T-helper 17 cell (primary cell): ENCODE measurements at places on chromosomes 7 and 10.
A peak's percentile ranks its signal among the peaks of the same experiment; 100 is the strongest.

DNA sequence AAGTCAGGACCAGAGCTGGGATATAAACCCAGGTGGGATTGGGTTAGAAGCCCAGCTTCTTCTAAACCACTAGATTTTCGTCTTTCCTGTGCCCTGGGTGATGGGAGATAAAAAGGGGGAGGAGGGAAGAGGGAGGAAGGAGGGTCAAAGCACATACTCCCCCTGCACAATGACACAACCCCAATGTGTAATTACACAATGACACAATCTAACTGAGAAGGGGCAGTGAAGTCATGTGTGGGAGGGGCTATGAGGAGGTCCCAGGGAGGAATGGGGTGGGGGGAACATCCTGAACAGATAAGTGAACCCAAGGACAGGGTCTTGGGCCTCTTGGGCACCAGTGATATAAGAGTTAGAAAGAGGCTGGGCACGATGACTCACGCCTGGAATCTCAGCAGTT lies 44.5 kb downstream of the TECTB start:
- H3K4me3 ChIP-seq, result no peak overlapping the region
- H3K36me3 ChIP-seq, result peaks cover 2% of the 10 kb centered on the region
- H3K27ac ChIP-seq, result no peak overlapping the region
- peaks cover 4% of the 10 kb centered on the region for H3K4me1 ChIP-seq
- no peak for DNase-seq

- H3K4me1 ChIP-seq, result peaks cover 29% of the 10 kb centered on the region
- no peaks in the 10 kb centered on the region for H3K27me3 ChIP-seq
- H3K4me3 ChIP-seq, result no peak overlapping the region
- H3K36me3 ChIP-seq, result peaks cover 8% of the 10 kb centered on the region
- DNase-seq, result no peak
Measured at GRCh38 chr7:143391462-143392404, 10.6 kb downstream of the ZYX start.

DNA sequence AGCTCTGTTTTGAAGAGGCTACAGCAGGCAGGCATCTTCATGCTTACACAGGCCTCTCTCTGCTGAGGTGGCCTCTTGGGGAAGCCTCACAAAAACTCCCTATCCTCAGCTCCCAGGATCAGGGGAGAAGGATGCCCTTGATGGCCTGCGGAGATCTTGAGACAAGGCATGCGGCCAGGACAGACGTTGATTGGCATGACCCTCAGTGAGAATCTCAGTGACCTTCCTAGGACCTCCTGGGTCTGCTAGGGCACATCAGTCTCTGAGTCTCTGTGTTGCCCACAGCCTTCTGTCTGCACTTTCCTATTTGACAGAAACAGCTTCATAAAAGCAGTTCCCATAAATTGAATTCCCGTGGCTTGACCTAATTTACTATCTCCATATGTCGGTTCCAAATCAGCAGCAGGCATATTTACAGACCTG lies 1005.8 kb upstream of the C7orf33 start:
- no peaks in the 10 kb centered on the region for H3K4me1 ChIP-seq
- no peak for DNase-seq
- H3K27ac ChIP-seq, result no peak overlapping the region
- no peaks in the 10 kb centered on the region for H3K27me3 ChIP-seq

DNA sequence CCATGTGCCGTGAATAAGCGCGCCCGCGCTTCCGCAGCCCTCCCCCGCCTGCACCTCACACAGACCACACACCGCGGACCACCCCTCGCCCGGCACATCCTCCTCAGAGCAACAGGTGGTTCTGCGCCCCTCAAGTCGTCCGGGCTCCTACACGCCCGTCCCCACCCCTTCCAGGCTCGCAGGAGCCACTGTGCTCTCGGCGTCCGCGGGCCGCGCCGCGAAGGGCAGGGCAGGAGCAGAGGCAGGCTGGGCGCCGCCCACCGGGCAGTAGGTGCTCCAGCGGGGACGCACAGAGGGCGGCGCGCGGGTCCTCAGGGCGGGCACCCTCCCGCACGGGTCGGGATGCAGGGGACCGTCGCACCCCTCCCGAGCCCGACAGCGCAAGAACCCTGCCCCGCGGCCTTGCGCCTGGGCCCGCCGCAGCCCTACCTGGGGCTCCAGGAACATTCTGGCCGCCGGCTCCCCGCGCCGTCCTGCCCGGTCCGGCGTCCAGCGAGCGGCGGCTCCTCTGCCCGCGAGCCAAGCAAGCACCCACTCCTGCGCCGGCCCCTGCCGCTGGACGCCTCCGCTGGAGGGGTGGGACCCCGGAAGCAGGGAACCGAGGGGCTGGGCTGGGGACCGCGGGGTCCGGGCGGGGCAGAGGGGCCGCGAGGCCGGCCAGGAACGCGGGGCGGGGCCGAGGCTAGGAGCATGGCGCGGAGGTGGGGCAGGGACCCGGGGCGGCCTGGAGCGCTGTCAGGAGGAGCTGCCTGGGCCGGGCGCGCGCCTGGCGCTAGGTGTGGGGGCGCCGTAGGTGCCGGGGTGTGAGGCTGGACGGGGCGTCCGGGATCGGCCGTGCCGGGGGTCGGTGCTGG lies 37.4 kb downstream of the RASGEF1A start:
- peaks cover 40% of the 10 kb centered on the region for H3K4me1 ChIP-seq
- no peaks in the 10 kb centered on the region for H3K36me3 ChIP-seq
- H3K27ac ChIP-seq, result peak overlapping the region; percentile 87
- H3K4me3 ChIP-seq, result peak overlapping the region; percentile 93
- peak; percentile 20 for DNase-seq
- H3K27me3 ChIP-seq, result peaks cover 6% of the 10 kb centered on the region

- no peaks in the 10 kb centered on the region for H3K27me3 ChIP-seq
- DNase-seq, result no peak
- no peak overlapping the region for H3K27ac ChIP-seq
- H3K36me3 ChIP-seq, result peaks cover 11% of the 10 kb centered on the region
Measured at GRCh38 chr7:33369888-33370287, 240.5 kb downstream of the BBS9 start.

DNA sequence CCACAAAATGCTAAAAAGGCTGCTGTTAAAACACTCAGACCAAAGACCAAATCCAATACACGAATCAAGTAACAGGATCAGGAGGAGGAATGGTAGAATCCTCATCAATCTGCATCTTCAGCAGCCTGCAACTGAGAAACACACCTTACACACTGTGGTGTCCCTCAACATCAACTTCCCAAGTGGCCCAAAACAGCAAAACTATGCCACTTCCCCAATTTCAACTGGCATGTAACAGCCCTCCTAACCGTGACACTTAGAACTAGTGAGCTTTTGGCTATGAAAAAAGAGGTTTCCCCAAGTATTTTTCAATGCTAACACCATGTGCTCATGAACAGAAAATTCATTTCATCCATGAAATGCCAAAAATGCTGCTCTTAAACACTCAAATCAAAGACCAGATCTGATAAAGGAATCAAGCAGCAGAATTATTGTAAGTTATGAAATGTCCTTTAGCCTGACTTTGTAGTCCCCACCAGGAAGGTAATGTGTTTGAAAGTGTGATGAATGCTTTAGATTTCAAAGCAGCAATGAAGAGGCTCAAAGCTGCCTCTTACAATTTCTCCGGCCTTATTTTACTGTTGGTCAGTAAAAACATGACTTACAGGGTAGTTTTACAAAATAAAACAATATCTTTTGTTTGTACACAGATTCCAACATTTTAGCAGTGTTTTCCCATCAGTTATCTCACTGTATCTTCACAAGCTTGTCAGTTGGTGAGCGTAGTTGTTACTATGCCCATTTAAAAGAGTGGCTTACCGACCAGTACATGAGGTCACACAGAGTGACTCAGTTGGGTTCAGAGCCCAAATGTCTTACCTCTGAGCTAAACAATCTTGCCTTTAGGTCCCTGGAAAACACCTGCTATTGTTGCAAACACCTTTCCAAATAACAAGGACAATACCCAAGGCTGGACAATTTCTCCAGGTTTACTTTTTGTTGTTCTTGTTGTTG lies 65.7 kb upstream of the ASAH2 start:
- no peak overlapping the region for H3K4me3 ChIP-seq
- H3K27ac ChIP-seq, result peak overlapping the region; percentile 41
- no peaks in the 10 kb centered on the region for H3K27me3 ChIP-seq
- DNase-seq, result no peak

DNA sequence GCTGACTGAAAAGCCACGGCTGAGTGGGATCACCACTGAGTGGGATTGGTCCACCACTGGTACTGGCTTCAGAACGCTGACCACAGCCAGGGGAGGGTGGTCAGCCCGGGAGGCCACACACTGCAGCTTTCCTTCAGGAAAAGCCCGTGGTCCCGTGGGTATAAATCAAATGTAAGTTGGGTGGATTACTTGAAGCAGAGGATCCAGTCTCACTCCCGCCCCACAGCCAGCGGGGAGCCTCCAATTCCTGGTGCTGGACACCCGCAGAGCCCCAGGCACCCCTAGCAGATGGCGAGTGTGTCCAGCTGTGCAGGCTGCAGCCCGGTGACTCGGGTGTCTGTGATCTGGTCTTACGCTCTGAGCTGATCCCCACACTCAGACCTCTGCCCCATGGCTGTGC lies 231.1 kb upstream of the ZNF32 start:
- peaks cover 16% of the 10 kb centered on the region for H3K27me3 ChIP-seq
- no peak overlapping the region for H3K4me3 ChIP-seq
- no peak for DNase-seq
- H3K27ac ChIP-seq, result no peak overlapping the region

- H3K27ac ChIP-seq, result no peak overlapping the region
- H3K4me3 ChIP-seq, result no peak overlapping the region
- H3K36me3 ChIP-seq, result no peaks in the 10 kb centered on the region
- H3K4me1 ChIP-seq, result no peaks in the 10 kb centered on the region
- DNase-seq, result no peak
Measured at GRCh38 chr10:107656932-107657331, 492.4 kb upstream of the SORCS1 start.

DNA sequence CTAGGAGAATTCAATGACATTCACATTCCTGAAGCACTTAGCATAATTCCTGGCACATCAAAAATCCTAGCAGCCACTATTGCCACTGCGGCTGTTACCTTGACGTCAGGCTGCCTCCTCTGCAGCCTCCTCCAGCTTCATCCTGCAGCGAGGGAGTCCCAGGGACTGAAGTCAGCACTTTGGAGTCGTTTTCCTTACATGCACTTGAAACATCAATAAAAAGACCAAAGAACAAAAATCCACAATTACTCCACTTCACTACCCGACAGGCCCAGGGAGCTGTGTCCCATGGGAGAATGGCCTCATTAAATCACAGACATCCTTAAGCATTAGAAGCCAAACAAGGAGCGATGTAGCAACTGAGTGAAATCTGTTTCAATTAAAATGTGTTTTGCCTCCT lies 48.6 kb upstream of the NANOS1 start:
- H3K27ac ChIP-seq, result no peak overlapping the region
- no peak overlapping the region for H3K4me3 ChIP-seq
- no peaks in the 10 kb centered on the region for H3K36me3 ChIP-seq
- DNase-seq, result no peak
